ENCODE measurements at places on chromosomes 6 and 20.

DNA sequence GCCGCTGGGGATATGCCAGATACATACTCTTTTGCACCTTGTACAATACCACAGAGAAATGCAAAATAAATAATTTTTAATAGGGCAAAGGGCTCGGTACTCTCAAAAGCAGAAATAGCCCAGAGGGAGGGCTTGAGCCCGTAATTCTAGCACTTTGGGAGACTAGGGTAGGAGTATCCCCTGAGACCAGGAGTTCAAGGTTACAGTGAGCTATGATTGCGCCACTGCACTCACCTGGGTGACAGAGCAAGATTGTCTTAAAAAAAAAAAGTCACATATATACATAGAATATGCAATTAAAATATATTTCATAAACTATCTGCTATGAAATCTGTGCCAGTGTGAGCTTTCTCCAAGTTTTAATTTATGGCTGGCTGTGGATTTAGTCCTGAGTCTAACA lies 818 bp upstream of the TRMT11 start:
- DNase-seq: no peak

GRCh38 chr6:45415788-45416518 lies 38.2 kb upstream of the SUPT3H start:
- DNase-seq: no peak

DNA sequence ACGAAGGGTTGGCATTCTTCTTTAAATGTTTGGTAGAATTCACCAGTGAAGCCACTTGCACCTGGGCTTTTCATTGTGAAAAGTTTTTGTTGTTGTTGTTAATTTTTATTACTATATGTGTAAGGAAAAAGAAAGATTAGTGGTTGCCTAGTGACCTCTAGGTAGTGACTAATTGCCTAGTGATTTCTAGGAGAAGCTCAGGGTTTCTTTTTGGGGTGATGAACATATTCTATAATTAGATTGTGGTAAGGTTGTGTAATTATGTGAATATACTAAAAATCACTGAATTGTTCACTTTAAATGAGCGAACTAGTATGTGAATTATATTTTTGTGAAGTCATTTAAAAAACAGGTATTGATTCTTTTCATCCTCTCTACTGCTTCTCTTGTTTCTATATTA lies 123.8 kb upstream of the TMEM170B start:
- DNase-seq: no peak

DNA sequence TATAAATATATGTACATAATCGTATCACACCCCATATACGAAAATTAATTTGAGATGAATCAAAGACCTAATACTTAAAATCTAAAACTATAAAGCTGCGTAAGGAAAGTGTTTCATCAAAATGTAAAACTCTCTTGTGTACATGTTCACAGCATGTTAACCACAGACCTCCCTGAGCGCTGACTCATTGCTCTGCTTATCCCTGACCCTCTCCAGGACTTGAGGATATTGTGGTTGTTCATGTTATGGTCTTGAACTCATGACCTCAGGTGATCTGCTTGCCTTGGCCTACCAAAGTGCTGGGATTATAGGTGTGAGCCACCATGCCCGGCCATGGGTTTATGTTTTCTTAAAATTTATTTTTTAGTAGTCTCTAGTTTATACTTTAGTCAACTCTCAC lies 14.2 kb downstream of the FAM83B start:
- no peak for DNase-seq
